ENCODE measurements at places on chromosomes 13 and 19.

DNA sequence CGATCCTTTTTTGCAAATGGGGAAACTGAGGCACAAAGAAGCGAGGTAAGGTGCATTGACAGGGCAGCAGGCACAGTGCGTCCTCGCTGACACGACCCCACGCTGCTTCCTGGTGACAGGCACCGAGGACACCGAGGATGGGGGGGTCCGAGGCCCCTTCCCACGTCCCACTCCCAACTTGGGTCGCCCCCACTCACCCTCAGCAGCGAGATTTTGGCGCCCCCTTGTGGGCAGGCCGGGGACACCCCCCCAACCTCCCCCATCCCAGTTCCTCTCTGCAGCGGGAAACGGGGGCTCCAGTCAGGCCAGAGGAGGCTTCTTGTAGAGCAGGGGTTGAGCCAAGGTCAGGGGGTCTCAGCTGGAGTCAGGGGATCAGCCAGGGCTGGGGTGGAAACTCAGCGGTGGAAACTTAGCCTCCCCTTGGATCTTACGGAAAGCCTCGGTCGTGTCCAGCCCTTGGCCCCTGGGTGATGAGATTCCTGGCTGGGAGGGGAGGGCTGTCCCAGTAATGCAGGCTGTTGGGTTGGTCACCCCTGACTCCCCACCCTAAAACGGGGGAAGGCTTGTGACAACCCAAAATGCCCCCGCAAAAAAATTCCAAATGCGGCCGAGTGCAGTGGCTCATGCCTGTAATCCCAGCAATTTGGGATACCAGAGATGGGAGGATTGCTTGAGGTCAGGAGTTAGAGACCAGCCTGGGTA lies 8.2 kb downstream of the SMIM24 start:
- no peak for DNase-seq

- DNase-seq: no peak
Measured at GRCh38 chr13:39552246-39552645, 50.7 kb downstream of the LHFPL6 start.

DNA sequence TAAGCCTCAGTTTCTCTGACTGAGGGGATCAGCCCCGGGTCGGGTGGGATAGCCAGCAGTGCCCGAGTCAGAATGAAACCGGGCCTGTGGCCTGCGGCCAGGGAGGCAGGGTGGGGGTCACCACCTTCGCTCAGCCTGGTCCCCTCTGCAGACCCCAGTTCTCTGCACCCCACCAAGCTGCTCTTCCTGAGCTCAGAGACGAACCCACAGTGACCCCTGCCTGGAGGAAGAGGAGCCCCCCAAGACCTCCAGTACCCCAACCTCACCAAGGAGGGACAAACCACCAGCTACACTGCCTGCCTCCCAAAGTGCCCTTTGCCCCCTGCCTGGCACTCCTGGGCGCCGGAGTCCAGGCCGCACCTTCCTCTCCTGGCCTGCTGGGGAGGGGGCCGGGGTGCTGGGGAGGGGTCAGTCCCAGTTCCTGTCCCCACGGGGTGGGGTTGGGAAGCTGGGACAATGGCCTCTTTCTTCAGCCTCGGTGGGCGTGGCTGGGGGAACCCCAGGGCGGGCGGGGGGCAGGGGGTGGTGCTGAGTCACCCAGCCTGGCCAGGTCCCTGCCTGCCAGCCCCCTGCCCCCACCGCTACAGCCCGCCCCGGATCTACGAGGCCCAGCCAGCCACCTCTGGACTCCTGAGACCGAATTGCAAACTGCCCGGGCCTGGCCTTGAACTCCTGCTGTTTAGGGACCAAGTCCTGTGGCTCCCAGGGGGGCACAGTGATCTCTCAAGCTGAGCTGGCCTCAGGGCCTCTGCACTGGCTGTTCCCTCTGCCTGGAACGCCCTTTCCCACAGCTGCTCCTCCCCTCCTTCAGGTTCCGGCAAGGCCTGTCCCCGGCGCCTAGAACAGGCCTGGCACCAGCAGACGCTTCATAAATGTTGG lies 14.3 kb downstream of the ZBTB7A start:
- no peak for DNase-seq

DNA sequence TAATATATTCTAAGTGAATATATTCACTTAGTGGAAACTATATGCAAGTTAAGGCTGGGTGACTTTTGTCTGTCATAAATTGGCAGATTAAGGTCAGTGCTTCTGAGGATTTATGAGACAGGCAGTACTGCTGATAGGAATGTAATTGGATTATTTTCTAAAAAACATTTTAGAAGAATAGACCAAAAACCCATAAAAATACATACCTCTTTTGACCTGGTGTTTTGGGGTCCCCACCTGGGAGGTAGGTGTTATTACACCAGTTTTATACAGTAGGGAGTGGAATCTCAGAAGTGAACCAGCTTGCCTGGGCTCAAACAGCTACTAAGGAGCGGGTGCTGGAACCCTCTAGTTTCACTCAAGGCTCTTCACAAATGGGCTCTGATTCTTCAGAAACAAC lies 25.3 kb downstream of the COG3 start:
- no peak for DNase-seq

- DNase-seq: no peak
Measured at GRCh38 chr13:73364736-73365135, 305.9 kb downstream of the KLF5 start.

- DNase-seq: no peak
Measured at GRCh38 chr19:53878776-53879139, 3.2 kb upstream of the PRKCG start.

DNA sequence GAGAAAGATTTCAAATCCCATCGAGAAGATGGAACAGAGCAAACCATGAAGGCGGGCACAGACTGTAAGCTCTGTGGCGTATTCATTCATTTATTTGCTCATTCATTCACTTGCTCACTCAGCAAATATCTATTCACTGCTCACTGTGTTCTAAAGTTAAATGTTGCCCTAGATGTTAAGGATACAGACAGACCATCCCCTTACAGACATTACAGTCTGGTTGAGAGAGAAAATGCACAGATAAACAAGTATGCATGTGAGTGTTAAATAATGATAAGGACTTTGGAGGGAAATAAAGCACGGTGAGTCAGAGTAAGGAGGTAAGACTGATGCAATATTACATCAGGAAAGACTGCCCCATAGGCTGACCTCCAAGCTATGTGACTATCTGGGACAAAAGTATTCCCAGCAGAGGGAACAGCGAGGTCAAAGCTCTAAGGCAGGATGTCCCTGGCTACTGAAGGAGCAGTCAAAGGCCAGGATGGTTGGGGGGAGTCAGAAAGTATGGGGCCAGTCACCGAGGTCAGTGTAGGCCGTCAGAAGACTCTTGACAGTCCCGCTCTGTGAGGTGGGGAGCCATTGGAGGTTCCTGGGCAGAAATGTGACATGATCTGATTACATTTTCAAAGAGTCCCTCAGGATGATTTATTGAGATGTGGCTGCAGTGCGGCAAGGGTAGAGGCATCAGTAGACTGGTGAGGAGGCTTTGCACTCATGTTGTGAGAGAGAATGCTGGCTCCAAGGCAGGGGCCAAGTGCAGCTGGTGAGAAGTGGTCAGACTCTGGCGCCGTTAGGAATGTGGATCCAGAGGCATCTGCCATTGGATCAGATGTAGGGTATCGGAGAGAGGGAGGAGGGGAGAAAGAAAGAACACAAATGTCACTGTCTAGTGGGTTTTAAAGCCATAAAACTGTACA lies 37.9 kb downstream of the MBNL2 start:
- DNase-seq: no peak

DNA sequence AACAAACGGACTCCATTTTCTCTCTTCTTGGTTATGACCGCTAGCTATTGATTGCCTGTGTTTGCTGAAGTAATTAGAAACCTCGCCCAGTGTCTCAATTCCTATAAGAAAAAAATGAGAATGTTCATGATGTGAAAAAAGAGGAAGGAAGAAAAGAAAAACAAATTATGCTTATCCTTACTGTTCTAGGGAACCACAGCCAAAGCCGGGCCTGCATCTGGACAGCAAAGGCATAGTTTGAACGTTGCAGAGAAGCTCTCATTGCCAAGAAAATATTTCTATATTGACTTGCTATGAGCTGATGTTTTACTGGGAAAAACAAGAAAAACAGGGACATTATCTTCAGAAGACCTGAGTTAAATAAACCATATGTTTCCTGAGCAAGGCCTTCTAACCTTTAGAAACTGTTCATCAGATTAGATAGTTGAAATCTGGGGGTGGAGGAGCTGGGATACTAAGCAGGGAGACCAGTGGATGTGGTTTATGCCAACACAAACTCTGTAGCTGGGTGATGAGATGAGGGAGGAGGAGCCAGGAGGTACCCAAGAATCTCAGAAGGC lies 55.0 kb downstream of the EFNB2 start:
- no peak for DNase-seq

DNA sequence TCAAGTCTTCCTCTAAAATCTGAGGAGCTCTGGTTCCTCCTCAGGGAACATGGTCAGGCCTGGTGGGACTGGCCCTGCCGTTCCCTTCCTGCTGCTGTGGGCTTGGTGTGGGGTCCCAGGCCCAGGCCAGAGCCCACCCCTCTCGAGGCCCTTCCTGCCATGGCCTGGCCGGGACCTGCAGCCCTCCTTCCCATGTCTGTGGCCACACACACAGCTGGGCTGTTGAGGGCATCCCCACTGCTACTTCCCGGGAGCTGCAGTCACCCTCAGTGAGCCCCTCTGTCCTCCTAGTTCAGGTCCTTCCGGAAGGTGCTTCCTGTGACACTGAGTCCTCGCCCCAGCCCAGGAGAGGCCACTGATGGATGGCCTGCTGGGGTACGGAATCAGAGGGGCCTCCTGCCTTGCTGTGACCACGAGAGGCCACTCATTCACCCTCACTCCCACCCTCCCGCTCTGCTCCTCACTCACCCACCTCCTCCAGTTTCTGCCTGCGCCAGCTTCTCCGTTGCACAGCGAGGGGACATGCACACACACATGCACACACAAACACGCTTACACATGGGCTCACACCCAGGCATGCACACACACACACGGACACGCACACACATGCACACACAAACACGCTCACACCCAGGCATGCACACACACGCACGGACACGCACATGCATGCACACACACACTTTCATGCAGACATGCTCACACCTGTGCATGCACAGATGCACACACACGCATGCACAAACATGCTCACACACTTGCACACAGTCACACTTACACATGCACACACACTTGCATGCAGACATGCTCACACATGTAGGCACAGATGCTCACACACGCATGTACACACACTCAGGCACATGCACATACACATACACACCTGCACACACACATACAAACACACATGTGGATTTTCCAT lies 7.3 kb upstream of the MCF2L start:
- no peak for DNase-seq

DNA sequence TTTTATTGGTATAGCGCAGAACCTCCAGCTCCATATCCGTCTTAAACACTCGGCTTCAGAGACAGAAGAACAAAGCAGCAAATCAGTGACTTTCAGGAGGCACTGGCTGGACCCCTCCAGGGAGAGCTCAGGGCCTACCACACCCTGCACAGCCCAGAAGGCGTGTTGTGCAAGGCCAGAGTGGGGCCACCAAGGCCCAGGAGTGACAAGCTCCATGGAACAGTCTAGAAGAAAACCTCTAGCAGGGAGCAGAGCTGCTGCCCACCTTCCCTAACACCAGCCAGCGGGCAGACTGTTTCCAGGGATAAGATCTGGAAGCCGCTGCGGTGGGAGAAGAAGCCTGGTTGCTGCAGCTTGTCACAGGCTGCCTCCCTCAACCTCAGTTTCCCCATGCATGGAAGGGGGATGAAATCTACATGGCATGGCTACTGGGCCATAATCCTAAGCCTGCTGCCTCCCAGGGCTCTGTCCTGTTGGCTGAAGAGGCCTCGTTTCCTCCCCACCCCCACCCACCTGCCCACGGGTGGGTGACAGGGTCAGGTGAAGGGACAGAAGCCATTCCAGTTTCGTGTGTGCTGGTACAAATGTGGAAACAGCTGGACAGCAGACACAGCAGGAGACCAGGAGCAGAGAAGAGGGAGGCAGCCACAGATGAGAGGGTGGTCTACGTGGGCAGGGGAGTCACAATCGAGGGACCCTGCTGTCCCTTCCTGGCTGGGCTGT lies 57.4 kb downstream of the PEPD start:
- DNase-seq: no peak

GRCh38 chr13:73397496-73398305 lies 338.9 kb downstream of the KLF5 start:
- DNase-seq: no peak

DNA sequence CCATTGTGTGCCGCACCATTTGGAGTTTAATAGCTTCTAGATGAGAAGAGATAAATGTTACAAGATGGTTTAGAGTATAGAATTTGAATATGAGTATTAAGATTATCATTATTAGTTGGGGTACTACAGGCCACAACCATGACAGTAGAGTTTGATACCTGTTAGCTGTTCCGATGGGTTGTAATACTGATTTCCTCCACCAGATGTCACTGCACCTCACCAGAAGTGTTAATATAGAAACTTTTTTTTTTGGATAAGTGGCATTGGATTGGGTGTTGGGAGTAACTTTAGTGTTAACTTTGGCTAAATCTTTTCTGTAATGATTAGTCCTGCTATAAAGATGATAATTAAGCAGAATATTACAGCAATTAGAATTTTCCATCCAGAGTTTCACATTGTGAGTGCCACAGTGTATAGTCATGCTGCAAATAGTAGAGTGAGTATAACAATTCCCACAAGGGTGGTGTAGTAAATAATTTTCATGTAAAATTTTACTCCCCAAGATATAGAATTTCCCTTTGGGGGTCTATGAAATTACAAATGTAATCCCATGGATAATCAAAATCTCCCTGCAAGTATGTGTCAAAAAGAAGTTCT lies 56.3 kb downstream of the PSG3 start:
- DNase-seq: no peak

- DNase-seq: no peak
Measured at GRCh38 chr13:110062077-110062776, 244.7 kb downstream of the COL4A1 start.

DNA sequence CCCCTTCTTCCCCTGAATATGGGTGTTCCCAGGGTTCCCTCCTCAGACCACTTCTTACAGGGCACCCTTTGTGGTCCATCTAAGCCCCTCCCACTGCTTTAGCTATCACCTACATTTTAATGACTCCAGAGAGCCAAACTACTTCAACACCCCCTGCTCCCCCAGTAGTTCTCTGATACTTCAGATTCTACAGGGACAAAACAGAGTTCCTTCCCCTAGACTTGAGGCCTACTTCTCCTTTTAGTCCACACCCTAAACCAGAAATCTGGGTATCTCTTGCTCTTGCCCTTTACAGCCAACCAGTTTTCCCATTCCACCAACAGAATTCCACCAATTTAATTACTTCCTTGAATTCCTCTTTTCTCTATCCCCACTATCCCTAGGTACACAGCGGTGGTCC lies 107.2 kb downstream of the KCNRG start:
- DNase-seq: no peak

- no peak for DNase-seq
Measured at GRCh38 chr19:38734176-38734425, 10.2 kb downstream of the CAPN12 start.

GRCh38 chr13:34357435-34358232 lies 539.7 kb downstream of the RFC3 start:
- no peak for DNase-seq

GRCh38 chr19:55913643-55914268 lies 18.4 kb downstream of the NLRP13 start:
- DNase-seq: no peak

- DNase-seq: no peak
Measured at GRCh38 chr13:38763446-38764381, 76.8 kb downstream of the FREM2 start.

GRCh38 chr19:36572593-36573019 lies 486 bp downstream of the ZNF529 start:
- DNase-seq: no peak
